Activated CD4-positive, alpha-beta memory T cell treated with anti-CD3 and anti-CD28 coated beads for 36 hours (primary cell): ENCODE measurements at places on chromosomes 16 and 17.

DNA sequence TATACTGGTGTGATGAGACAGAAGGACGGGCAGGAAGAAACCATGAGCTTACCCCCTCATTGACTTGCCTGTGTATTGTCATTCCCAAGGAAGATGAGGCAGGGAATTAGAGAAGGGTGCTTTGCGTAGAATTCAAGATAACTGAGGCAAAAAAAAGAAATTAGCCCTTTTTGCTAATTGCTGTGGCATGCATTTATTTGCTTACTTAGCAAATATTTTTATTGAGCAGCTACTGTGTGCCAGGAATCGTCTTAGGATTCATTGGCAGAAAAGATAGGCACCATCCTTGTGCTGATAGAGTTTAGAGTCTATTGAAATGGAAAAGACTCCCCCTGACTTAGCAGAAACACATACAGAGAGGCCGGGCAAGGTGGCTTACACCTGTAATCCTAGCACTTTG is 541.9 kb downstream of the TMEM114 start:
- no peaks in the 10 kb centered on the region for H3K36me3 ChIP-seq
- no peaks in the 10 kb centered on the region for H3K27me3 ChIP-seq
- DNase-seq = no peak
- H3K4me3 ChIP-seq = no peak overlapping the region

GRCh38 chr16:56892705-56893104 is 27.7 kb downstream of the SLC12A3 start:
- H3K27me3 ChIP-seq = no peaks in the 10 kb centered on the region
- H3K36me3 ChIP-seq = no peaks in the 10 kb centered on the region
- DNase-seq = no peak

DNA sequence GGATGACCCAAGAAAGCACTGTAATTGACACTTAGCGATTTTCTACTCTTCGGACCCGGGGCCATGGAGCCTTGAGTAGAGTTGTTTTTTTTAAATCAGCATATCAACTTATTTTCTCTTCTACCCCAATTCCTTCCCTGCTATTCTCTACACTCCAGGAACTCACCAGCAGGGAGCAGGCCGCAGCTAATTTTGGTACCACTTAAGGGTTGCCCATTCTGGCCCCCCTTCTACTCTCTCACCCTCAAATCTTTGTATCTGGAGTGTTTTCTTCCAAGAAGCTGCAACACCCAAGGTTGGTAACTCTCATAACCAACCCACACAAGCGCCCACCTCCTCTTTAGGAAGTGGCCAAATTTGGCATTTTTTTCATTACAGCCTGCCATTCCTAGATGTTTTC is 5.5 kb upstream of the ERAL1 start:
- no peaks in the 10 kb centered on the region for H3K36me3 ChIP-seq
- no peaks in the 10 kb centered on the region for H3K27me3 ChIP-seq
- H3K27ac ChIP-seq = no peak overlapping the region
- peak; percentile 43 for DNase-seq
- no peak overlapping the region for H3K4me3 ChIP-seq

DNA sequence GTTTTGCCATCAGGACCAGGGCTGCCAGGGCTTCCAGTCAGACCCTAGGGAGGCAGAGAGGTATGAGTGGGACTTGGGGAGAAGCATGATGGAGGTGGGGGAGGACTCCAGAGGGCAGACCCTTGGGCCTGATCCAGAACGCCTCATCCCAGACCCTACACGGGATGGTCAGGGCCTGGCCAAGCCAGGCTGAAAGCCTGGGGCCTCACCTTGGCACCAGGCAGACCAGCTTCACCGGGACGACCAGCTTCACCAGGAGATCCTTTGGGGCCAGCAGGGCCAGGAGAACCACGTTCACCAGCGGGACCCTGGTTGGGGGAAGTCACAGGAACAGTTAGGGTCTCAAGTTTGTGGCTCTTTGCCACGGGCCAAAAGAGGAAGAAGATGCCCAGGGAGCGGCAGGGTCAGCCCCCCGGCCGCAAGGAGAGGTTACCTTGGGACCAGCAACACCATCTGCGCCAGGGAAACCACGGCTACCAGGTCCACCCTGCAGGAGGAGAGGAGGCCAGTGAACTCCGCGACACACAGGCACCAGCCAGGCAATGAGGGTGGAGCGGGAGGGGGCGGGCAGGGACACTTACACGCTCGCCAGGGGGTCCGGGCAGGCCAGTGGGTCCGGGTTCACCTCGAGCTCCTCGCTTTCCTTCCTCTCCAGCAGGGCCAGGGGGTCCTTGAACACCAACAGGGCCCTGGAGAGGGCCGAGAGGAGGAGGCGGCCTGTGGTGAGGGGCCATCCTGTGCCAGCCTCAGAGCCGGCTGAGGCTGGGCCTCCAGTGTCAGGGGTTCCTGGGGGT is 7.1 kb downstream of the COL1A1 start:
- DNase-seq = no peak
- peaks cover 6% of the 10 kb centered on the region for H3K27me3 ChIP-seq
- H3K27ac ChIP-seq = no peak overlapping the region
- H3K4me1 ChIP-seq = peaks cover 7% of the 10 kb centered on the region
- no peak overlapping the region for H3K4me3 ChIP-seq

GRCh38 chr16:2482708-2483534 is 8.0 kb downstream of the TBC1D24 start:
- peaks cover 13% of the 10 kb centered on the region for H3K4me1 ChIP-seq
- no peaks in the 10 kb centered on the region for H3K36me3 ChIP-seq
- H3K4me3 ChIP-seq = no peak overlapping the region
- DNase-seq = no peak
- H3K27me3 ChIP-seq = no peaks in the 10 kb centered on the region
